Stimulated activated CD4-positive, alpha-beta T cell treated with anti-CD3 and anti-CD28 coated beads, Interleukin-2, amount 100 ng/mL, for 4 hours (primary cell): ENCODE measurements at places on chromosomes 3 and 15.

DNA sequence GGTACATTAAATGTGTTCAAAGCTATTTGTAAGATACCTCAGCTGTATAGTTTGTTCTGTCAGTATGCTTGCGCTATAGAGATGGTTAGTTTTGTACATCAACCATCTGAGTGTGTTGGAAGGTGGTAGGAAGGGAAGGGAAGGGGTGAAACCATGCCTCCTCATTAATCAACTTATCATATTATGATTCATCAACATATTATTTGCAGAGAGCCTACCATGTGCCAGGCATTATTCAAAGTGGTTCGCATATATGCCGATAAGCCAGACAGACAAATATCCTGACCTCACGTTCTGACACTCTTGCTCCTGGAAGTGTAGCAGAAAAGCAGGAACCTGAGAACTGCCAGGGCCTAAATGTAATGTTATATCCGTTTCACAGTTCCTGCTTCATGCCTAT is 248.1 kb upstream of the NR2E3 start:
- DNase-seq = no peak

GRCh38 chr3:8824238-8824637 is 54.8 kb upstream of the OXTR start:
- DNase-seq = no peak

DNA sequence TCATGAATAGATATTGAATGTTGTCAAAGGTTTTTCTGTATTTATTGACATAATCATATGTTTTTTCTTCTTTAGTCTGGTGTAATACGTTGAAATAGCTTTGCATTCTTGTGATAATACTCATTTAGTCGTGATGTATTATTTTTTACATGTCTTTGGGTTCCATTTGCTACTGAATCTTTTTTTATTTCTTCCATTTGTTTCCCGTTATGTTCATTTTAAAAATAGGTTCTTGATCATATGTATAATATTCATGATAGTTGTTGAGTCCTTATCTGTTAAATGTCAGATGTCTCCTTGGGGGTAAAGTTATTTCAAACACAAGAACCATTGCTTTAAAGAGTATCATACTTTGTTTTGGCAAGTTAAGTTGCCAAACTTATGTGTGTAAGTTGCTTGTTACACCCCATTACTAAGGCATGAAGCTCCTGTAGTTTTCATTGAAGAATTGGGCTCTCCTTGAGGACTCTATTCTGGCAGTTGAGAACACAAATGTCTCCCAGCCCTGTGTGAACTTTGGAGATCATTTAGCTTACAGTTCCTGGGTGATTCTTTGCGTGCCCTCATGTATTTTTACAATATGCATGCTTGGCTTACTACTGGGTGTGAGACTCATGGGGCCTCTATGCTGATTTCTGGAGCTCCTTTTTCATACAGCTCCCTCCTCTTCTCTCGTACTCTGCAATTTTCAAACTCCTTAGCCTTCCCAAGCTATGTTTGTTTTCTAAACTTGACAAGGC is 8.3 kb downstream of the AKAP13 start:
- DNase-seq = no peak

- no peak for DNase-seq
These were observed 109.2 kb downstream of the APBA2 start for GRCh38 chr15:28994831-28995596.

DNA sequence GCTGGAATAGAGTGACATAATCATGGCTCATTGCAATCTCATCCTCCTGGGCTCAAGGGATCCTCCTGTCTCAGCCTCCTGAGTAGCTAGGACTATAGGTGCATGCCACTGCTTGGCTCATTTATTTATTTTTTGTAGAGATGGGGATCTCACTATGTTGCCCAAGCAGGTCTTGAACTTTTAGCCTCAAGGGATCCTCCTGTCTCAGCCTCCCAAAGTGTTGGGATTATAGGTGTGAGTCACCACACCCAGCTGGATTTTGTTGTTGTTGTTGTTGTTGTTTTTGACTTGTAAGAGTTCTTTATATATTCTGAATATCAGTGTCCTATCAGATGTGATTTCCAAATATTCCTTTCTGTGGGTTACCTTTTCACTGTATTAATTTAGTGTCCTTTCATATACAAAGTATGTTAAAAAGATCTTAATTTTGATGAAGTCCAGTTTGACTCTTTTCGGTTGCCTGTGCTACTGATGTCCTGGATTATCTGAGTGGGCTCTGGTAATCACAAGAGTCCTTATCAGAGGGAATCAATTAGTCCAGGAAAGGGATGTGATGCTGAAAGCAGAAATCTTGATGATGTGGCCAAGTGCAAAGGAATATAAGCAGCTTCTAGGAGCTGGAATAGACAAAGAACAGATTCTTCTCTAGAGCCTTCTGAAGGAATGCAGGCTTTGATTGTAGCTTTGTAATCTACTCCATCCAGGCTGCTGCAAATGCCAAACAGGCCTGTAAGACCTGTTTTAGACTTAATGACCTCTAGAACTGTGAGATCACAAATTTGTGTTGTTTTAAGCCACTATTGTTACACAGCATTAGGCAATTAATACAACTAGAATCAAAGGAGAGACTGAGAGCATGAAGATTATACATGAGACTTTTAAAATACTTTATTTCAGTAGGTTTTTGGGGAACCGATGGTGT is 30.2 kb downstream of the NCK1 start:
- DNase-seq = no peak

- DNase-seq = no peak
These were observed 100.0 kb downstream of the ZMAT3 start for GRCh38 chr3:178971614-178972013.

DNA sequence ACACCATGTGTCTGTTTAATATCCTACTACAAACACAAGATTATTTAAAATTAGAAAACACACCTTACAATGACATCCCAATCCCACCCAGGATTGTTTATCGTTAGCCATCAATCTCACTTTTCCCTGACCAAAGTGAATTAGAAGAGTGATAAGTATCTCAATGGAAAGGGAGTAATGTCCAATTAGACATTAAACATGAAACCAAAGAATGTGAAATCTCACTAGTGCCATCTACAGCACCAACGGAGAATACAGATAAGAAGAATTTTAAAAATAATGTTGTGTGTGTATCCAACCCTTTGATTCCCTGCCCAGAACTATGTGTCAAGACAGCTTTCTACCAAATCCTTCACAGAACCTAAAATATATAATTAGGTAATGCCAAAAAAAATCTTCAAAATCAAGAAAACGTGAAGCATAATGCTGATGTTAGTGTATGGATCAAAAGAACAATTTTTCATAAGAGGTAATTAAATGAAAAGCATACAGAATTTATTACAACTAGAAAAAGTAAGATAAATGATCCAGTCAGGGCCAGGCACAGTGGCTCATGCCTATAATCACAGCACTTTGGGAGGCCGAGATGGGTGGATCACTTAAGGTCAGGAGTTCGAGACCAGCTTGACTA is 64.2 kb downstream of the SCAPER start:
- no peak for DNase-seq

- DNase-seq = no peak
These were observed 171.5 kb upstream of the GOLIM4 start for GRCh38 chr3:168267179-168267578.

- DNase-seq = no peak
These were observed 33.0 kb upstream of the AMOTL2 start for GRCh38 chr3:134407239-134407625.

DNA sequence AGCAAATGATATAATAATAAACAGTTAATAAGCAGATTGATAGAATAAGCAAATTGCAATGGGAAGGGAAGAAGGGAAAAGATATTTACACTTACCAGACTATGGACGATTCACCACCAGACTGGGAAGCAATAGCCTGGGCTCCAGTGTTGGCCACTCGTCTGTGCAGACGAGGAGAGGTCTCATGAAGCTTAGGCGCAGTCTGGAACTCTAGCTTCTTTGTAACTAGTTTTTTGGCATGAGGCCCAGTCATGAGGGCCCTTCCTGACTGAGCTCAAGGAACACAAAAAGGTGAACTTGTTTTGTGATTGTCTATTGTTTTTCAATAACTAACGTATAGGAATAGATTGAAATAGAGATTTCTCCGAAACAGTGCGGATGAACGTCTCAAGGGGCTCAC is 63.3 kb upstream of the GATM start:
- no peak for DNase-seq

DNA sequence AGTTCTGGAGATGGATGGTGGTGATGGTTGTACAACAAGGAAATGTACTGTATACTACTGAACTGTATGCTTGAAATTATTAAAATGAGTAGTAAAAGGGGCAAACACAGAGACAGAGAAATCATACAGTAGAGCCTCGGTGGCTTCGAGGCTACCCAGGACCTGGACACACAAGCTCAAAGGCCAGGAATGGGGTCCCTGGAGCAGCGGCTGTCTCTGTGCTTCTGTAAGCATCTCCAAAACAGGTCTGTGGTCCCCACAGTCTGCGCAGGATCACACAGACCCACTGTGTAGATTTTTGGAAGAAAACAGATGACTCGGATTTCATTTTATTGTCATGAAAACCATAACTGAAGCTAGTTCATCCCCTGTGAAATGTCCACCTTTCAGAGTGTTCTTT is 39.7 kb downstream of the PGPEP1L start:
- DNase-seq = no peak

- no peak for DNase-seq
These were observed 59.3 kb upstream of the CCNL1 start for GRCh38 chr3:157219215-157219614.

- no peak for DNase-seq
These were observed 15.3 kb upstream of the LIMD1 start for GRCh38 chr3:45579251-45579650.

DNA sequence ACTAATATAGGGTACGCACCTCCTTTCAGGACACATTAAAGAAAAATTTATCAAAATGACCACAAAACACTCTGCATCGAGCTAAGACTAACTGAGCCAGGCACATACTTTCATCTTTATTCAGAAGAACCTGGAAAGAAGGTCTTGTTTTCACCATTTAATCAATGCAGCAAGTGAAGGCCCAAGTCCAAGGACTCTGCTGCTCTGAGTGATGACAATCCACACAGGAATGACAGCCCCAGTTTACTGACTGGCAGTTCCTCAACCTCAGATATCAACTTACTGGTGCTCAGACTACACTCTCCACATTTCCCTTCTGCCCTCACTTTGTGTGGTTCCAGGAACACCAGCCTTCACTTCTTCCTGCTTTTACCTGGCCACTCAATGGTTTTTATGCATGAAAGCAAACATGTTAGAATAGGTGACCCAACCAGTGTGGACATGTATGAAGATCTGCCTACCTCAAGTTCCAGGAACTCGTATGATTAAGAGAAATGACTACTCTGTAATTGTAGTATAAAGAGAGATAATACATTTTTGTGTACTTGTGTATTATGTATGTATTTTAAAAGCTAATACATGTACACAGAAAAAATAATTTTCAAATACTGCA is 29.1 kb upstream of the RASA2 start:
- no peak for DNase-seq

DNA sequence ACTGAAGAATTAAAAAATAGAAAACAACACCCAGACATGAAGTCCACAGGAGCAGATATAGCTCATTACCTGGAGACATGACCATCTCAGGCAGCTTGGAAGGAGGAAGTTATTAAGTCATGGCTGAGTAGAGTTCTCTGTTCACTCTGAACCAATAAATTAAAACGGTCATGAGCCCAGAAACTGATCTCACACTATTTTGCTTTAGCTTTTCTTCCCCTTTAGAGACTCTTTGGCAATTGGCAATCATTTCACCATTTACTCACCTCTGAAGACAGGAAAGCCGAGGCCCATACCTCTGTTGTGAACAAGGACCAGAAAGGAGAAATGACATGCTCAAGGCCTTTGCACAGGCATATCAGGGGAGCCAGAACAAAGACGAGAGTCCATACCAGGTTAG is 26.6 kb downstream of the CLDN18 start:
- no peak for DNase-seq

DNA sequence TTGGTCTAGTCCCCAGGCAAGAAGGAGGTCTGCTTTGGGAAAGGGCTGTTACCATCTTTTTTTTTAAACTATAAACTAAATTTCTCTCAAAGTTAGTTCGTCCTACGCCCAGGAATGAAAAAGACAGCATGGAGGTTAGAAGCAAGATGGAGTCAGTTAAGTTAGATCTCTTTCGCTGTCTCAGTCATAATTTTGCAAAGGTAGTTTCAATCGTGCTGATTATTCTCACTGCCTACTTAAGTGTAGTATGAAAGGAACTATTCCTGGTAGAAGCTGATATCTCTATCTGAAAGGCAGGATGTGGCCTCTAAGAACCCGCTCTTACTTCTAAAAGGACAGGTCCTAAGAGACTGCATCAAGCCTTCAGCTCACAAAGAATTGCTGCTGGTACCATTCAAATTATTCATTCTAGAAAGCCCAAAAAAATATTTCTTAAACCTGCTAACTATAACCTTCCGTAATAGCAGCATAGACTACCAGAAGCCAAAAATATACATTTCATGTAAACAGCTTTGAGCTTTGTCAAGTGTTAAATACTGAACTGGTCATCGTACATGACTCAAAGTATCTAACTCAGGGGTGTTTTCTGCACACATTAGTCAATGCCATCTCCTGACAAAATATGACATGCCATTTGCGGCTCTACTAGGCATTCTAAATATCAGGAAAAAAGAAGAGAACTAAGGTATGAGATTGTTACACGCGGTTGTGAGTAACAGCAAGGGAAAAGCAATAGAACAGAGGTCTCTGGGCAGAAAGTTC is 96.0 kb upstream of the CCDC80 start:
- no peak for DNase-seq

DNA sequence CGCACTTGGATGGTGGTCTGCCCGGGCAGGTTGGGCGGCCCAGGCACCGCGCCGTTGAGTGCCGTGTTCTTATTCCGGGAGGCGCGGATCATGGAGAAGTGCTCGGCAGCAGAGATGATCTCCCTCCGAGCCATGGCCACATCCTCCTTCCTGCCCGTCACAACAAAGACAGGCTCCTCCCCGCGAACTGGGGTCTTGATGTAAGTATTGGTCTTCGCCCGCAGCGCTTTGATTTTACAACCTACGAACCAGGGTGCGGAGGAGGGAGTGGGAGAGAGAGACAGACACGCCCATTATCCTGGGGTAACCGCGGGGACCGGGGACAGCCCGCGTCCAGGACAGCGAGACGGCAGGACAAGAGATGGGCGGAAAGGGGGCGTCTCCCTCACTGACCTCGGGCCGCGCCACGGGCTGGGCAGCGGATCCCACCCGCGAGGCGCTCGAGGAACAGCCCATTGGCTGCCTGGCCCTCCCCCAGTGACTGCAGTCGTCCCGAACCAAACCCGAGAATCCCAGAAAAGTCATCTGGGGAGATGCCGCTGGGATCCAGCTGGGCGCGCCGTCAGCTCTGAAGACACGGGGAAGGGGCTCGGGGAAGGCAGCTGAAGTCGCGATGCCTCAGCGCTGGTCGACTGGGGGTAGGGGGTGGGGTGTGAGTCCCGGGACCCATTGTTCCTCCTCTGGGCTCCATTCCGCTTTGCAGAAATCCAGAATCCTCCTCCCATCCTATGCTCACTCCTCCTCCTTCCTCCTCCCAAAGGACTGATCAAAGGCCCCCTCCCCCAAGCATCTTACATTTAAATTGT is 1.2 kb downstream of the MEX3B start:
- DNase-seq = no peak

GRCh38 chr3:124599779-124600693 is 130.2 kb upstream of the UMPS start:
- no peak for DNase-seq

GRCh38 chr3:172154768-172155664 is 115.6 kb downstream of the FNDC3B start:
- no peak for DNase-seq
